ENCODE measurements at places on chromosomes 2 and 18.

GRCh38 chr2:68835621-68836020, 35.6 kb downstream of the BMP10 start:
- no peak for DNase-seq

DNA sequence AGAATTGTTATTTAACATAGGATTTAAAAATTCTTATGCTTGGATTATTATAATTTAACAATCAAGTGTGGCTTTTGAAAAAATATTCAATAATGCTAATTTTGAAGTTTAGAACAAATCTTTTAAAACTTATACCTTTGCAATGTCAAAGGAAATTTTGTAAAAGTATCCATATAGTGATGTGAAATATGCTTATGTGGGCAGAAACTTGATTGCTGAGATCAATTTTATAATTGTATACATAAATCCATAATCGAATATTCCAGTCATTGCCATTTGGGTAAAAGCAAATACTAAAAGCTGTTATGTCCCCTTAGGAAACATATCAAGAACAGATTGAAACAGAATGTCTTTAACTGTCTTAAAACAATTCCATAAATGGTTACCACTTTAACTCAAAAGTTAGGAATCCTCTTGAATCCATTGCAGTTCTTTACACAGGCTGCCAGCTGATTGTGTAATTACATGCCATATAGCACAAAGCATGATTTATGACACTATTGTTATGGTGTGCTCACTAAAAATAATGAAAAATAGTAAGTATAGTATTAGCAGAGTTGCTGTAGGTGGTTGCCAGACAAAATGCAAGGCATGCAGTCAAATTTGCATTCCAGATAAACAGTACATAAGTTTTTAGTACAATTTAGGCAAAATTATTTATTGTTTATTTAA, 24.2 kb downstream of the PLCL1 start:
- no peak for DNase-seq

GRCh38 chr2:199206536-199206935, 251.2 kb downstream of the SATB2 start:
- DNase-seq, result no peak

- DNase-seq, result no peak
Observed at GRCh38 chr2:112121682-112122254, 16.4 kb upstream of the FBLN7 start.

GRCh38 chr2:9668687-9669345, 38.0 kb upstream of the YWHAQ start:
- DNase-seq, result no peak

All from anterior cingulate cortex (tissue), 58 donors.